ENCODE measurements at places on chromosomes 6 and 20.

DNA sequence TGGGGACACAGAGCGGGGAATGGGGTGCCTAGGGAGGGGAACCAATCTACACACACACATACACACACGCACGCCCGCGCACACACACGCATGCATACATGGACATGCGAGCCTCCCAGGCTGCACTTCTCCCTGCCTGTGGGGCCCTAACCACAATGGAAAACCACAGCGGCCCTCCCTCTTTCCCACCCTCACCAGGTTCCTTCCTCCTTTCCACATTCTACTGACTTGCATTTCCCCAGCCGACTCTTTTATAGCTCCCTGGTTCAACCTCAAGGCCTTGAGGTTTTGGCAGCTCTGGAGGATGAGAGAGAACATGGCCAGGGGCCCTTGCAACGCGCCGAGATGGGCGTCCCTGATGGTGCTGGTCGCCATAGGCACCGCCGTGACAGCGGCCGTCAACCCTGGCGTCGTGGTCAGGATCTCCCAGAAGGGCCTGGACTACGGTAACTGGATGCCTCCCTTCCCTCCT lies at the start of gene BPI:
BPI (plus strand) TSS at position 249 of the 472 bp plus-strand sequence; CDS start at position 317, 68 bp downstream.
- DNase-seq, result no peak

DNA sequence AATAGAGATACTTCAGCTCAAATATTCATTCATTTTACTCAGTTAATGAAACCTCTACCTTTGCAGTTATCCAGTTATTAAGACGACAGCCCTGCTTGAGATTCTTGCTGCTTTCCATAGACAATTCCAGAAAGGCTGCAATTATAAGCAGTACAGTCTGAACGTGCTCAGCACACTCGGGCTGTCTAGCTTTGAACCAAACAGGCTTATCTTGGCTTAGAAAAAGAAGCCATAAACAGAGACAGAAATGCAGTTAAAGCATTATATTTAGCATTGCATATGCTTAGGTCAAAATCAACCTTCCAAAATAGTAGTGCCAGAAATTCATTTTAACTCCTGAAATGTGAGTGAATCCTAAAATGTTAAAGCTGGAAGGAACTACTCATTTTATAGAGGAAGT lies 204.1 kb upstream of the KCNQ5 start:
- DNase-seq, result no peak

- DNase-seq, result no peak
Observed at GRCh38 chr6:129684903-129685661, 24.9 kb downstream of the ARHGAP18 start.

- DNase-seq, result no peak
Observed at GRCh38 chr6:33698494-33698893, 13.0 kb downstream of the UQCC2 start.

DNA sequence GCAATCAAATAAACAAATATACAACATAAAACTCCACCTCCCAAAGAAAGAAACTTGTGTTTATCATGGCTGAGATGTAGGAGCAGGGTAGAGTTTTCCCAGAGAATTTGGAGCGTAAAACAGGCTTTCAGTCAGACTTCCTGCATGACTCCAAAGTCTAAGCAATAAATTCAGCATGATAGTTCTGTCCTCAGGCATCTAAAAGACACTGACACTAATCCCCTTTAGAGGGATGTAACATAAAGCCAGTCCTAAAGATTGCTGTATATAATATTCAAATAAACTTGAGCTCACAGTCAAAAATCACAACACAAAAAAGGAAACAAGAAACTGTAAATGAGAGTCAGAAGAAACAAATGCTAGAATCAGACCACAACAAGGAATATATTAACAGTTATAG lies 234.4 kb downstream of the CENPW start:
- DNase-seq, result no peak

GRCh38 chr6:167330750-167331149 lies 5.9 kb downstream of the TTLL2 start:
- no peak for DNase-seq

DNA sequence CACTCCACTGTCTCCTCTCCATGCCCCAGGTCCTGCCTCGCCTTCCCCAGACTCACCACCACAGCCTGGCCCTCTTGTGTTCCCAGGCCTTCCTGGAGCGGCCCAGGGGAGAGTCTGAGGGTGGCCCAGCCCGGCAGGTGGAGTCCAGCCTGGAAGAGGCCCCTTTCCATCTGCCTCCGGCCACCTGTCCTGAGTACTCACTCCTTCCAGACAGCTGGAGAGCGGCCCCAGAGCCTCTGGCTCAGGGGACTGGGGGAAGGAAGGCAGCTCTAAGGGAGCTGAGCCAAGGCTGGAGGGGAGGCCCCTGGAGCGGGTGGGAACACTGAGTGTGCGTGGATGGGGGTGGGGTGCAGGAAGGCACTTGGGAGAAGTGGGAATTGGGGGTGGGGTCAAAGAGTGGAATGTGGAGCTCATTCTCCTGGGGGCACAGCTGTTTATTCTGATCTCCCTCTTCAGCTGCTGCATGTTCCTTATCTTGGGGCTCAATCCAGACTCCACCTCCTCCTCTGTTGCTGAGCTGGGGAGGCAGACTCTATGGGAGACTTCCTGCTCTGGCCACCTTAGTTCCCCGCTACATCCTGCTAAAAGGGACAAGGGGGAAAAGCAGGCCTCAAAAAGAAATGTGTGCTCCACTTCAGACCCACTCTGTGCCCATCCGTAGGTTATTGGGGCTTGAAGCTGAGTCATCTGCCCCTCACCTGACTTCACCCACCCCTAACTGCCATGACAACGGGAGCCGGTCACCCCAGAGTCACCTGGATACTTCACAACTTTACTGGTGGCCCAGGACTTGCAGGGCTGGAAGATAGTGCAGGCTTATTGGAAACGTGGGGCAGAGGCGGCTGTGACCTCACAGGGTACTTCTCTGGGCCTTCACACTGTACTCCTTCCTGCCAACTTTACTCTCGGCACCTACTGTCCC lies 19.5 kb upstream of the TAF8 start:
- DNase-seq, result no peak

DNA sequence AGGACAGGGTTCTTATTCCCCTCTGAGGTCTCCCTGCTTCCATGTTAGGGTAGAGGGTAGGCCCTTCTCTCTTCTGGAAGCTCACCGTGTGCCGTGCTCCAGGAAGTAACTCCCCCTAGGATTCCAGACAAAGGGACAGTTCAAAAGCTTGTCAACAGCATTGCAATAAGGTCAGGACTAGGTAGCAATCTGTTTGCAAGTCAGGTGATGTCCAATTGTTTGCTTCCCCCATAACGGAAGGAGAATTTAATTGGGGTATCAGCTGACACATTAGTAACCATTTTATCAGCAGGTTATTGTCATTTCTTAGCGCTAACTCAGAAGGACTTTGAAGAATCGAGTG lies 41.9 kb downstream of the SYNJ2 start:
- DNase-seq, result no peak

DNA sequence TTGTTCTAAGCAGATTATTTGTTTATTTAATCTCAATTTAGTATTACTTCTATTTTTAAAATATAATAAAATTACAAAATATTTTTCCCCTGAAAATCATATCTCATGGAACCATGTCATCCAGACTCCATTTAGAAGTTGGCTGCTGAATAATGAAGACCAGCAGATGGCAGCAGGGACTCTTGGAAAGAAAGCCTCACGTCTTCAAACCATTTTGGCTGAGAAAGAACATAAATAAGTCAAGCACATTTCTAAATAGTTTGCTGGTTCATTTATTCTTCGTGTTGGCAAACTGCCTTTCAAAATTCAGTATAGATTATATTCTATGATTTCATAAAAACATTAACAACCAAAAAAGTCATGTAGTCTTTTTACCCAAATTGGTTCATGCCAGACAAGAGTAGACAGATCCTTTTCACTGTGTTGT lies 71.7 kb downstream of the RCAN2 start:
- DNase-seq, result no peak

DNA sequence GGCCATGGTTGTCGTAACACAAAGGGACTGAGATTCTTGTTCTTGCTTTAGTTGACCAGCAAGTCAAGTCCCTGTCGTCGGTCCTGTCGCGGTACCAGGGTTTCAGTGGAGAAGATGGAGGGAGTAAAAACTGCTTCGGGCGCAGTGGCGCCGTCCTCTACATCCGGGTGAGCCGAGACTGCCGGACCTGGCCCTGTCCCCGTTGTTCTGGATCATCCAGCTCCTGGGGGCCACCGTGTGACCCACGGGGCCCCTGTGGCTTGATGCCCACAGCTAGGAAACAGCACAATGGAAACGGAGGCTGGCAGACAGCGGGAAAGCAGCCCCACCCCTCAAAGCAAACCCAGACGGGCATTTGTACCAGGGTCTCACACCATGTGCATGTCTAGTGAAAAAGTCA lies 15.0 kb downstream of the MTG2 start:
- no peak for DNase-seq

DNA sequence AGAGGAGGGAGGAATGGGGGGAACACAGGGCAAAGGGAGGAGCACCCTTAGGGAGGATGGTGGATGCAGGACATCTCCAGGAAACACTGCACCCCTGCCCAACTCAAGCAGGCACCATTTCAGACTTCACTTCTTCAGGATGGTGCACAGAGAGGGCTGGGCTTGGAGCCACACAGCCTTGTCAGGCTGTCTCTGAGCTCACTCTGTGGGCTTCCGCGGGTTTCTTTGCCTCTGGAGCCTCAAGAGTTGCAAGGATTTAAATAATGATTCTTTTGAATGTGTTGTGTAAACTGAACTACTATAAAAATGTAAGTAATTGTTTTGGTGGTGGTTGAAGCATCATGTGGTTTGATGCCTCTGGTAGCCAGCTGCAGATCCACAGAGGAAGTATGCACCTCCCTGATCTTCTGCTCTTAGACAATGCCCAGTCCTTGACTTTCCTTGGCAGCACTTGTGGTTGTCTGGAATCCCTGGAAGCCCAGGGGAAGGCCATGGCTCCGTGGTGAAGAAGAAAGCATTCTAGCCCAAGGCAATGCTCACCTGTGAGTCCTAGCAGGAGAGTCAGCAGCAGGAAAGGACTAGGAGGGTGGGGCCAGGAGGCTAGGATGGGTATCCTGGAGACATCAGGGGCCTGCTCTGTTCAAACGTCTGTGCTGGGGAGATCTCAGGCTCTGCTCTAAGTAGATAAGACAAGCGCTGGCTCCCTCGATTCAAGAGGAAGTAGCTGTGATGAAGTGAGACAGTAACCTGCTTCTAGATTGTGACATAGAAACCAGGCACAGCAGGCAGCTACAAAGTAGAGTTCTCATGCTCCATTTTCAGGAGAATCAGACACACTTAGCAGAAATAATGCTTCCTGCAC lies 50.2 kb upstream of the SIRPG start:
- no peak for DNase-seq

GRCh38 chr6:116773886-116774285 lies 8.4 kb upstream of the FAM162B start:
- no peak for DNase-seq

DNA sequence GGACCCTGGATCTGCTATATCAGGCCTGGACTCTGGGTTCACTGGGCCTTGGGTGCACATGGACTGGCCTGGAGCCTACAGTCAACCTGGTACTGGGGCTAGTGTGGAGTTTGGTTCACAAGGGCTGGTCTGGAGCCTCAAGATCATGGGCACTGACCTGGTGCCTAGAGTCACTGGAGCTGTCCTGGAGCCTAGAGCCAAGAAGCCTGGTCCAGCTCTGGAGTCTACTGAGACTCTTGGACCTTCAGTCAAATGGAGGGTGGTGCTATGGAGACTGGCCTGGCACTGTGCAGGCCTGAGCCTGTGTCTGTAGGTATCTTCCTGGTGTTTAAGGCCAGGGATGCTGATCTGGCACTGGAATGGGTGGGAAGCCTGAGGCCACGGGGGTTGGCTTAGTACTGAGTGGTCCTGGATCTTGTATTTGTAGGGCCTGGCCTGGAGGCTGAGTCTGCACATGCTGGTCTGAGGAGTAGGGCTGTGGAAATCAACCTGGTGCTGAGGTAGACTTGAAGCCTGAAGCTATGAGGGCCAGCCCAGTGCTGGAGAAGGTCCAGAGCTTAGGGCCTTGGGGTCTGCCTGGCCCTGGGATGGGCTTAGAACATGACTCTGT lies 16.5 kb upstream of the WFDC9 start:
- no peak for DNase-seq

GRCh38 chr6:156731396-156731795 lies 45.8 kb upstream of the ARID1B start:
- no peak for DNase-seq

DNA sequence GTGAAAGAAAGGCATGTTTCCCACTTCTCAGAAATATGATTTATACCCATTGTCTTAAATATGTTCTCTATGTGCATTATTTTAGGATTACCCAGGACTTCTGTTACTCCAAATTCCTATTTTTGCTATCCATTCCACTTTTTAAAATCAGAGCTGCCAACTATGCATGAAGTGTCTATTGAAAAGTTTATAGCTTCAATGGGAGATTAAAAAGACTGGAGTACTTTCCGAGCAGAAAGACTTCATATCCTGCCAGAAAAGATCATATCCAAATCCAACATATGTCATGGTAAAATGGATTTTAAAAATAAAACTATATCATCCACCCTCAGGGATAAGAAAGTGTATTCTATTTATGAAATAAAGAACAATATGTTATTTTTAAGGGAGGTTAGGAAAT lies 212.7 kb downstream of the COL12A1 start:
- no peak for DNase-seq

DNA sequence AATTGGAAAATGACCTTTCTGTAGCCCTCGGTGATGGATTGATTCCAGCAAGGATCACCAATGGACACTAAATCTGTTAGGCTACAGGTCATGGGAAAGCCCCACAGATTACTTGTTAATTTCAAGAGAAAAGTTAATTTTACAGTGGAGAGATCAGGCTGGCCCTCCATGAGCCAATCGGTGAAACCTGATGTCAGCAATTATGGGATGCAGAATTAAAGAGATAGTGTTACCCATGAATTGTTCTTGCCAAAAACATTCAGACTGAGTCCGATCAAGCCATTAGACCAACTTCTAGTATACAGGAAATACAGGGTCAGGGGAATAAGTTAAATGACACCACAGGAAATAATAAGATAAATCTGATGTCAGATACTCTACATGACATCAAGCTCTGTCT lies 214.9 kb upstream of the SYNDIG1 start:
- no peak for DNase-seq

GRCh38 chr6:129817821-129818220 lies 43.3 kb downstream of the TMEM244 start:
- DNase-seq, result no peak

DNA sequence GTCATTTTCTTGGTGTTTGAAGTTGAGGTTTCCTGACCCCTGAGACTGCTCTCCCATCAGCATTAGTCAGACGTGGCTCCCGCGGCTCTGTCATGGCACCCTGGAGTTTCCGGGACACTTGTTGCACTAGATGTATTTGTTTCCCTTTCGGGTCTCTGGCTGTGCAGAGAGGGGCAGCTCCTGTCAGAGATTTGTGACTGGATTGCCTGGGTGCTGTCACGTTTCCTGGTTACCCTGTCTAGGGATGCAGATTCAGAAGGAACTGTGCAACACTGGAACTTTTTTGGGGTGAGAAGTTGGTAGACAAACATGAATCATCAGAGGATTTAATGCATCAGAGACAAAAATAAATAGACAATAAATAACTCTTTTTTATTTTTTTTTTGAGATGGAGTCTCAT lies 431.8 kb upstream of the MAN1A1 start:
- no peak for DNase-seq

Data from activated CD8-positive, alpha-beta memory T cell treated with anti-CD3 and anti-CD28 coated beads for 4 hours (primary cell).